Stimulated activated CD8-positive, alpha-beta memory T cell treated with anti-CD3 and anti-CD28 coated beads, Interleukin-2, amount 100 ng/mL, for 1 hour (primary cell): ENCODE measurements at places on chromosomes 7 and 10.

DNA sequence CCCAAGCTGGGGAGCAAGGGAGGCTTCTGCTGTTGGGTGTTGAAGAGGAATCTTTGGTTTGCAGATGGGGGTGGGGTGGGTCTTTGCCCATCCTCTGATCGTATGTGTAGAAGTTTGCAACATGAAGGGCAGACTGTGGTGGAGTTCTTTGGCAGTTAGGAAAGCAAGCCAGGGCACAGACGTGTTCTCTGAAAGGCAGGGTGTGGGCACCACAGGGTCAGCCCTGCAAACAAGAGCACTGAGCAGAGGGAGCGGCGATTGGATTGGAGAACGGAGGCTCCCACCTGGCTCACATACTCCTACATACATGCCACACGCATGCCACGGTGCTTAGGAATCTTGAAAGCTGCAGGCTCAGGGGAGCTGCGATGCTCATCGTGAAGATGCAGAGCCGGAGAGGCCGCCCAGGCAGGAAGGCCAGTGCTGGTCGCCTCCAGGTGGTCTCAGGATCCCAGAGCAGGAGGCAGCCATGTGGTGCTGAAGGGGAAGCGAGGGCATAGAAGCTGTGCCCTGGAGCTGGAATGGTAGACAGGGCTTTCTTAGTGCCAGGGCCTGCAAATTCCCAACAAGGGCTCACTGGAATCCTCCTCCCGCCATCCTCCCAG lies 149.0 kb downstream of the MGMT start:
- DNase-seq = no peak

GRCh38 chr10:34589275-34589674 lies 225.8 kb downstream of the PARD3 start:
- DNase-seq = no peak

- DNase-seq = no peak
These were observed 194.8 kb downstream of the FANK1 start for GRCh38 chr10:126090911-126091728.

DNA sequence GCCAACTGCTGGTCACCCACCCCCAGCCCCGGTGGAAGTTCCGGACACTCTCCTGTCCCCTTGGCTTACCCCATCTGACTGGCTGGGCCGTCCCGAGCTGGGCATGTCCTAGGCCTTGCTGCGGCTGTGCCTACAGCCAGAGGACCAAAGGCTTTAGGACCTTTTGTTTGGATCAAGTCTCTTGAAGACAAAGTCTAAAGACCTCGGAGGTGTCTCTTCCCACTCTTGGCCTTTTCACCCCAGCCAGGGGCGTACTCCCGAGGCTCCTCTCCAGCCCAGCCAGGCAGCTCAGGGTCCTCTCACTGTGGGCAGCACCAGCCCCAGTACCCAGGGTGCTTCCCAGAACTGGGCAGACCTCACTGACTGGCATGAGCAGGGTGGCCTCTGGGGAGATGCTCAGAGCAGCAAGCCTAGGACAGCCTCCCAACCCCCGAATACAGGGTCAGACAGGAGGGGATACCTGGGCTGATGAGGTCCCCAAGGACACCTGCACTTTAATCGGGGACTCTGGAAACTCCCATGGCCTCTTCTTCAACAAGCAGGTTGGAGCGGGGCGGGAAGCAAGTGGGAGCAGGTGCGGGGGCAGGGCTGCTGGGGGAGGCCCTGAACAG lies 2.7 kb upstream of the PWWP2B start:
- no peak for DNase-seq

DNA sequence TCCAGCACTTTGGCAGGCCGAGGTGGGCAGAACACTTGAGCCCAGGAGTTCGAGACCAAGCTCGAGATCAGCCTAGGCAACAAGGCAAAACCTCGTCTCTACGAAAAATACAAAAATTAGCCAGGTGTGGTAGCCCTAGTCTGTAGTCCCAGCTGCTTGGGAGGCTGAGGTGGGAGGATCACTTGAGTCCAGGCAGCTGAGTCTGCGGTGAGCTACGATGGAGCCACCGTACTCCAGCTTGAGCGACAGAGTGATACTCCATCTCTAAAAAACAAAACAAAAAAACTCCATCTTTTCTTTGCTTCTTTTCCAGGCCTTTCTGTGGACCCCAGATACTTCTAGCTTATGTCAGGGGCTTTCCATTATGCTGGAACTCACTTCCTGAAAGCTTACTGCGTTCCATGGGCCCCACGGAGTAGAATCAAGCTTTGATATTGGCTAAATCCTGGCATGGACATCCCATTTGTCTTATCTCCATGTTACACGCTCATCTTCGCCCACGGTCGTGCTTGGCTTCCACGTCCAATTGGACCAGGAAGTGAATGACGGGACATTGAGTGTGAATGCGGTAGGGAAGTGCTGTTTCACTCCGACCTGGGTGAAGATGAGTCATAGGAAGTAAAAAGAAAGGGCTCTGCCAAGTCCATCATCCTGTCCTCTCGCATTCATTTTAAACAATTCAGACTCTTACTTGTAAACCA lies 45.7 kb downstream of the FAM171A1 start:
- no peak for DNase-seq

- no peak for DNase-seq
These were observed 9.4 kb upstream of the PSAP start for GRCh38 chr10:71860243-71861029.

GRCh38 chr10:77844713-77845445 lies 81.7 kb downstream of the DLG5 start:
- no peak for DNase-seq

DNA sequence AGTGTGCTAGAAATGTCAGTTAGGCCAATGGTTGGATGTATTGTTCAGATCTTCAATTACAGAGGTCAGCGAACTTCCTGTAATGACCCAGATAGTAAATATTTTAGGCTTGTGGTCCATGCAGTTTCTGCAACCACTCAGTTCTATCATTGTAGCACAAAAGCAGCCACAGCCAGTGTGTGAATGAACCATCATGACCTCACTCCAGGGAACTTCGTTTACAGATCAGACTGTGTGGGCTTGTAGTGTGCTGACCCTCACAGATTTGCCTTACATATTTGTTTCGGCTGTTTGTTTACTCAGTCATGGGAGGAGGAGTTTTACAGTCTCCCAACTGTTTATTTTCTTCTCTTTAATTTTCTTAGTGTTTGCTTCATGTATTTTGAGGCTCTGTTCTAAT lies 55.4 kb downstream of the LANCL2 start:
- DNase-seq = no peak

GRCh38 chr7:51644216-51644615 lies 327.6 kb upstream of the COBL start:
- DNase-seq = no peak

DNA sequence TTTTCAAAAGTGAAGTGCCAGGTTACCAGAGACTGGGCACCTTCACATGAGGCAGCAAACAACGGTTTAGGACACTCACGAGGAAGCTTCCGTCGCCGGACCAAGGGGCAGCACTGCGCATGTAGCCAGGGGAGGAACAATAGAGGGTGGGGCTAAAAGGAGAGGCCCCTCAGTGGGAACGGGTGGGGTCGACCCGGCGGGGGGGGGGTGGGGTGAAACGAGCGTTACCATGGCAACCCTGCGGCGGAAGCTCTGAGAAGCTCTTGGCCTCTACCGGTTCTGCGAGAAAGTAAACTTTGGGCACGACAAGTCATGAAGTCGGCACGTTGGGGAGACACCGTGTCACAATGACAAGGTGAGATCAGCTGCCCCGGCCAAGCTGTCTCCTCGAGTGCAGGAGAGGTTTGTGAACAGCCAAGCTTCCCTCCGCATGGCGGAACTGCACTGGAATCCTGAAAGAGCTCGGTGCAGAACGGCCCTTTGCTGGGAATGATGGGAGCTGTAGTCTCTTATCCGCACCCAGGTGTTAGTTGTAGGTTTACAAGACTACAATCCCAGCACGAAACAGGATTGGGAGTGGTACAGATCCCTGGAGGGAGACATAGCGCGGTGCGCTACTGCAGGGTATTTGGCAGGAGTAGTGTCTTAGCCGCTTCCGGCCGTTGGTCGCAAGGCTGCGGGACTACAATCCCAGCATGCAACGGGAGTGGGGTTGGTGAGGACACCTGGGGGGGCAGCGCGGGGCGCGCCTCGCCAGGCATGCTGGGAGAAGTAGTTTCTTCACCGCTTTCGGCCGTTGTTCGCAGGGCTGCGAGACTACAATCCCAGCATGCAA lies 72.8 kb upstream of the ZNF722 start:
- peak; percentile 85 for DNase-seq

DNA sequence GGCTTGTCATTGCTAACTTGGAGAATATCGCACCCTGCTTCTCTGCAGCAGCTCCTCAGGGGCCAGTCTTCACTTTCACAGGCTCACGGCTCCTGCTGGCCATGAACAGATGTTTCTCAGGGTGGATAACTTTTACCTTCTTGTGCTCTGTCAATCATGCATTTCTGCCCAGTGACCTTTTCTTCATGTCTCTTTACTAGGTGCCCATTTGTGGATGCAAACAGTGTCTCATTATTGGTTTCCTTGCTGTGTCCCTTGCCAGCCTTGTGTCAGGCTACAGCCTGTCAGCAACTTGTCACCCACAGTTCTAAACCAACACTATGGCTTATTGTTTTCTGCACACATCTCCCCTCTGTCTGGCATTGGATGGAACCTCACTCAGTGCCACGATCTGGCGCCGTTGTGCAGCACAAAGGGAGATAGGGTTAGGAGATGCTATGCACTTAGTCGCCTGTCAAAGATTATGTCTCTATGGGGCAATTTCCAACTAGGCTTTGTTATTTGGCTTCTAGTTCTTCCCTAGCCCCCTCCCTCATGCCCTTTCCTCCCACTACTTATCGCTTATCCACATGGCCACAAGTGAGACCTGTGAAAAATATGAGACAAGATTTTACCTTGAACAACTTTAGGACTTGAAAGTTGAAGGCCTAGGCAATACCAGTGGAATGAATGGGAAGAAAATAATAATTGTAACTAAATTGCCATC lies 45.7 kb upstream of the NXPH1 start:
- DNase-seq = no peak

GRCh38 chr7:155466814-155467733 lies 9.1 kb downstream of the EN2 start:
- no peak for DNase-seq

GRCh38 chr7:103690242-103690974 lies 244.4 kb upstream of the SLC26A5 start:
- no peak for DNase-seq

DNA sequence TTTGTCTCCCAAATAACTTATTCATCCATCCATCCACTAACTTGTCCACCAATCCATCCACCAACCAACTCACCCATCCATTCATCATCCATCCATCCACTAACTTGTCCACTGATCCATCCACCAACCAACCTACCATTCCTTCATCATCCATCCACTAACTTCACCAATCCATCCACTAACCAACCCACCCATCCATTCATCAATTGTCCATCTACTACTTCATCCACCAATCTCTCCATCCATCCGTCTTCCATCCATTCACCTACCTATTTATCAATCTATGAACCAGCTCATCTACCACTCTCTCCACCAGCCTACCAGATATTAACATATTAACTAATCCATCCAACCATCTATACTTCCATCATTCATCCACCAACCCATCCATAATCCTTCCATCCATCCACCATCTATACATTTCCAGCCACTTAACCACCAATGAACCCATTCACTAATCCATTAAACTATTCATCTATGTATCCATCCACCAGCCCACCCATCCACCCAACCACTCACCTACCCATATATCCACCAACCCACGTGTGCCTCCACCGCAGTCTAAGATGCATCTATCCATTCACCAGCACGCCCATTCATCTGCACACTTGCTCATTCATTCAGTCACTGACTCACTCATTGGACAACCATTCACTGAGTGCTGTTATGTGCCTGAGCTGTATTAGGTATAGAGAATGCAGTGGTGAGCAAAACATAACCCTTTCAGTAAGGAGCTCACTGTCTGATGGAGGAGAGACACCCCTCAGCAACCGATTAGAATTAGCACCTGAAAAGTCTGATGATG lies 19.8 kb upstream of the TBL2 start:
- no peak for DNase-seq

- no peak for DNase-seq
These were observed 262.1 kb downstream of the ATRNL1 start for GRCh38 chr10:115355162-115355760.

- no peak for DNase-seq
These were observed 68.5 kb upstream of the OPALIN start for GRCh38 chr10:96427291-96427690.

DNA sequence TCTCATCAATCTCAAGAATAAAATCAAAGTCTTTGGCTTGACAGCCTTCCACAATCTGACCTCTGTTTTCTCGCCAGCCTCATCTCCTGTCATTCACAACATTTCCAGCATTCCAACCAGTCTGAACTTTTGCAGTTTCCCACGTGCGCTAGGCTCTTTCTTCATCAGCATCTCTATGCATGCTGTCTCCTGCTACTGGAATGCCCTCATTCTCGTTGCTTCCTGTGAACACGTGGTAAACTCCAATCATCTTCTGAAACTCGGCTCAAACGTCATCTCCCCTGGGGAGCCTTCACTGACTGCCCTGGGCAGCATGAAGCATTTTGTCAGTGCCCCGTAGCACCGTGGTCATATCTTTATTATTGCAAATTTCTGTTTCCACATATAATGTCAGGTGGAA lies 12.2 kb upstream of the RSBN1L start:
- DNase-seq = no peak

GRCh38 chr7:80719261-80719660 lies 80.8 kb downstream of the CD36 start:
- no peak for DNase-seq

GRCh38 chr7:11970132-11970531 lies 138.1 kb upstream of the THSD7A start:
- no peak for DNase-seq

GRCh38 chr10:64261092-64261491 lies 739.9 kb downstream of the REEP3 start:
- DNase-seq = no peak

- peak; percentile 55 for DNase-seq
These were observed 9.0 kb downstream of the MRPL32 start for GRCh38 chr7:42940985-42941847.

- no peak for DNase-seq
These were observed 15.0 kb upstream of the PCBD1 start for GRCh38 chr10:70903262-70903921.

- DNase-seq = no peak
These were observed 13.9 kb downstream of the HECTD2 start for GRCh38 chr10:91424016-91424415.

DNA sequence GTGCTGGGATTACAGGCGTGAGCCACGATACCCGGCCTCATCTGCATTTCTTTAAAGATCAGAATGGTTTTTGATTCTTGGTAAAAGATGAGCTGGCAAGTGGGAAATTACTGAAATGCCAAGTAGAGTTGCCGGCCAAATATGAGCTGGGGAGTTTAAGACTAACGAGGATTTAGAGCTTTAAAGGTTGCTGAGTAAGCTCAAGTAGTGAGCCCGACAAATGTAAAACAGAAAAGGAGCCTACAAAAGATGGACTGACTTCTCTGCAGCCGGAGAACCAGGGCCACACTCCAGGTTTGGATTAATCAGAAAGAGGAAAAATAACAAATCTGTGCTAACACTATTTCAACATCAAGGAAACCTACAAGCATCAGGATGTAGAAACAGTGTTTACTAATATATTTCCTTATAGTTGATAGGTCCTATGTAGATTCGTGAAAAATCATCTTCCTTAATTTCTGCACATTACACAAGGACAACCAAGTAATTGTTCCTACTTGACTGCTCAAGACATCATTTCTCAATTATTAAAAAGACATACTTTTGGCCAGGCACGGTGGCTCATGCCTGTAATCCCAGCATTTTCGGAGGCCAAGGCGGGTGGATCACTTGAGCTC lies 49.6 kb downstream of the MPP7 start:
- no peak for DNase-seq

GRCh38 chr10:70758757-70759514 lies 26.2 kb downstream of the TBATA start:
- peak; percentile 43 for DNase-seq
